GM12864 (cell line): ENCODE measurements at places on chromosomes 6 and 20.
A peak's percentile ranks its signal among the peaks of the same experiment; 100 is the strongest.

DNA sequence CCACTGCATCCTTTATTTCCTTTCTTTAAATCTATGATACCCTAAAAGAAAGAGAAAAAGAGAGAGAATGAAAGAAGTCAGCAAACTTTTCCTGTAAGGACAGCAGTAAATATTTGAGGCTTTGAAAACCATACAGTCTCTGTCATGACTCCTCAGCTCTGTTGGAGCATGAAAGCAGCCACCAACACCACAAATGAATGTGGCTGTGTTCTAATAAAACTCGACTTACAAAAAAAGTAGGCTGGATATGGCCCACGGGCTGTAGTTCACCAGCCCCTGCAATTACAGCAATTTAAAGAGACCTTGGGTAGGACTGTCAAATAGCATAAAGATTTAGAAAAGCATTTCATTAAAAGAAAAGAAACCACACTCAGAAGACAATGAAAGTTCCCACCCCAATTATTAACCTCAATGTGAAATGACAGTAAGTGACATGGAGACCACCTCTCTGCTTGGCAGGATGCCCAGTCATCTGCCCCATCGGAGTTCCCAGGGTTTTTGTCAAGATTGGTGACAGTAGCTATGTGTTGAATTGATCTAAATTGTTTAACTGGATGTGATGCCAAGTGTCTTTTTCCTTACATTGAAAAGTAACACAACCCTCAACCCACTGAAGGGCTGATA lies 50.9 kb downstream of the TNFRSF21 start:
- no peak for DNase-seq

DNA sequence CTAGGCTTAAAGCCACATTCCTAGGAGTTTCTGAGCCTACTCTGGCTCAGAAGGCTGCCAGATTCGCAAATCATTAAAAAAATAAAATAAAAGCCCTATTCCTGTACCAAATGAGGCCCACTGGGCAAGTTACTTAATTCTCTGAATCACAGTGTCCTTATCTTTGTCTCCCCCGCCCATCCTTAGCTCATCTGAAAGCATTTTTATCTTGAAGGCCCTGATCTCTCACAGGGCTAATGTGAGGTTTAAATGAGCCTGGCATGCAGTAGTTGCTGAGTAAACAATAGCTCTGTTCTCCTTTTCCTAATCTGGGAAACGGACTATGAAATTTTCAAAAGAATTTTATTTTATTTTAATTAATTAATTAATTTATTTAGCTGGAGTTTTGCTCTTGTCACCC lies 2.1 kb upstream of the ZBTB12 start:
- DNase-seq, result no peak

GRCh38 chr6:28838289-28838633 lies 85.5 kb downstream of the TRIM27 start:
- peak; percentile 40 for DNase-seq

- DNase-seq, result no peak
Observed at GRCh38 chr6:154907291-154907690, 87.8 kb upstream of the TIAM2 start.

DNA sequence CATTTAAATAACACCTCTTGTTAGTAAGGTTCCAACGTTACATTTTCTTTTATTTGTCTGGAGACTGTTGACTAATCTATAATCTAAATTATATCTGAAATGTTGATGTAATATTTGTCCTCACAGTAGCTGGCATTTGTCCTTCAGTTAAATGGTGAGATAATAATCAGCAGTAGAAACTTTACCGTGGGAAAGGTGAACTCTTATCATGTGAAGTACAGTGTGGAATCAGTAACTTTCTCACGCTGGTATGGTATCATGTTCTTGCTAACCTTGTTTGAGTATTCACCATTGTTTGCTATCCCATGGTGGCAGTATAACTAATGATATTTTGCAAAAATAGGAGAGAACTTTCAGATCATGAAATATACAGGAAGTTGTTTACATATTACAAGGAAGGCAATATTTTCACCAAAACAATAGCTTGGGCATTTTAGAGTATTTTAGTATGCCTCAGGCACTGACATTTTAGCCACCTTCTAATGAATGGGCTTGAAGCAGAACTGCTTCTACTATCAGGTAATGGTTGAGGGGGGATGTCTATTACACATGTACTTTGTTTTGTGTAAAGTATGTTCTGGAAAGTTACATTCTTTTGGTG lies 4.8 kb downstream of the GMNN start:
- peak; percentile 57 for DNase-seq

- no peak for DNase-seq
Observed at GRCh38 chr6:89073840-89074239, 6.7 kb upstream of the PNRC1 start.

GRCh38 chr6:51965222-51965801 lies 122.1 kb downstream of the PKHD1 start:
- no peak for DNase-seq

DNA sequence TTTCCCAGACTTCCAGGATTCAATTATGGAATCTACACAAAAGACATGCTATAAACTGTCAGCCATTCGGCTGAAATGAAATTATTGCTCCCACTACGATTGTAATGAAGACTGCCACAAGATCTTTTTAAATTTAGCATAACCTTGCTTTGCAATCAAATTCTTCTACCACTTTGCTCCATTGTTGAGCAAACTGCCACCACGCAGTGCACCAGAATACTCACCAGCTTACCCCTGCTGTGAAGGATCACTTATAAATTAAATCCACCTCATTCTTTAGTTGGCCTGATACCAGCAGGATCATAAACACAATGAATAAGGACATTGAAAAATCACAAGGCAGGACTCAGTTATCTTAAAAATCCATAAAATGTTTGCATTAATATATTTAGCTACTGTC lies 151.8 kb upstream of the PRND start:
- DNase-seq, result no peak

GRCh38 chr20:24411003-24411833 lies 58.2 kb upstream of the SYNDIG1 start:
- DNase-seq, result no peak

DNA sequence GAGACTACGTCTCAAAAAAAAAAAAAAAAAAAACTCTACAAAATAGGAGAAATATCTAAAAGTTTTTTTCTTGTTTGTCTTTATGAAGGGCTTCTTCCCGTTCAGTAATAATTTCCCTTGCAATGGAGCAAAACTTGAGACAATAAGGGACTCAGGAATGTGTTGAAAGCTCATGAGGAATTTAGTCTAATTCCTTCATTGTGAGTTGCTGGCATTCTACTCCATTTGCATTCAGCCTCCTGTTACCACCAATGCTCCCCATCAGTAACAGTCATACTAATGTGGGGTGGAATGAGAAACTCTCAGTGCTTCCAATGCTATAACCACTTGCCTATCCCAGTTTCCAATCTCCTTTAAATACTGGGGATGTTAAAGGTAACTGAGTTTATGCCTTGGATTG lies 576.7 kb upstream of the AGPAT4 start:
- no peak for DNase-seq

DNA sequence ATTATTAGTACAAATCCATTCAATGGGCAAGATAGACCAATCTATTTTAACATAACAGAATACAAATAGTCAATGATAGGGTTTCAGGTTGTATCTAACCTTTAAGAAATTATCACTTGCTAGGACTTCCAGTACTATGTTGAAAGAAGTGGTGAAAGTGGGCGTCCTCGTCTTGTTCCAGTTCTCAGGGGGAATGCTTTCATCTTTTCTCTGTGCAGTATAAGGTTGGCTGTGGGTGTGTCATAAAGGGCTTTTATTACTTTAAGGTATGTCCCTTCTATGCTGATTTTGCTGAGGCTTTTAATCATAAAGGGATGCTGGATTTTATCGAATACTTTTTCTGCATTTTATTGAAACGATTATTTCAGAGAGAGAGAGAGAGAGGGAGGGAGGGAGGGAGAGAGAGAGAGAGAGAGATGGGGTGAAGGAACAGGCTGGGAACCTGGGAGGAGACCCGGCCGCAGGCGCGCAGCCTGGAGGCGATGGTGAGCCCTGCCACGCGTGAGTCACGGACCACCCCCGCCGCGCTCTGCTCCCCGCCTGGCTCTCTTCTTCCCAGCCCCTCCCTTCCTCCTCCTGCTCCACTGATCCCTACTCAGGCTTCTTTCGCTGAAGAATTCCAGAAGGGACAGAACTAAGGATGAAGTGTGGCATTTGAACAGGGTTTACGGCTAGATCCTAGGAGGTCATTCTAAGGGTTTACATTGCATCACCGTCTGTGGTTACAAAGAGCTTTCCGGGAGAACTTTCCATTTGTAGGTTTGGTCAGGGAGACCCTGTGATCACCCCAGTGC lies 45.5 kb upstream of the HLA-E start:
- no peak for DNase-seq

DNA sequence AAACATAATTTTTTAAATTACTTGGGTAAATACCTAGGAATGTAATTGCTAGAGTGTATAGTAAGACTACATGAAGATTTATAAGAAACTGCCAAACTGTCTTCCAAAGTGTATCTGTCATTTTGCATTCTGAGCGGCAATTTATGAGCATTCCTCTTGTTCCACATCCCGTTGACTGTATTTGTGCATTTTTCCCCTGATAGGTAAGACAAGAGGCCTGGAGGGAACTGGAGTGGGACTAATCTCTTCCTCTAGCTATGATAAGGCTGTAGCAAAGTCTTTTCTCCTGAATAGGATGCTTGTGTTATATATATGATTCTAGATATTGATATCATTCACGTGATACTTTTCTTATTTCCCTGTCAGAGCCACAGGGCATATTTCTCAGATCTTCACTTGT lies 1557.5 kb downstream of the GRIK2 start:
- no peak for DNase-seq

GRCh38 chr20:53408691-53409446 lies 184.8 kb downstream of the ZNF217 start:
- no peak for DNase-seq

DNA sequence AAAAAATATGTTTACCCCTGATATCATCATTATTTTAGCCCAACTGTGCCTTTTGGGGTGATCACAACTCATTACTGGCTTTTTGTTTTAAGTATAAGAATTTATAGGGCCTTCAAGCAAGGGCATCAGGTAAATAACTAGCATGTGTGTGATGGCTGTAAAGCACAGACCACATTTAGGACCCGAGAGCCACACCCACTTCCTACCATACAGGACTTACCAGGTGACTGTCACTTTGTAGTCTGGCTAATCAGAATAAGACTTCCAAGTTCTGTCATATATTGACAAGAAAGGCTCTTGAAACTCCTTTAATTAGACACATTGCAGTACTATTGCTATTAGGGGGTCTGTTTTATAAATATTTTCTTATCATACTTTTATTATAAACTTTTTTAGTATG lies 31.1 kb downstream of the TMEM242 start:
- no peak for DNase-seq

DNA sequence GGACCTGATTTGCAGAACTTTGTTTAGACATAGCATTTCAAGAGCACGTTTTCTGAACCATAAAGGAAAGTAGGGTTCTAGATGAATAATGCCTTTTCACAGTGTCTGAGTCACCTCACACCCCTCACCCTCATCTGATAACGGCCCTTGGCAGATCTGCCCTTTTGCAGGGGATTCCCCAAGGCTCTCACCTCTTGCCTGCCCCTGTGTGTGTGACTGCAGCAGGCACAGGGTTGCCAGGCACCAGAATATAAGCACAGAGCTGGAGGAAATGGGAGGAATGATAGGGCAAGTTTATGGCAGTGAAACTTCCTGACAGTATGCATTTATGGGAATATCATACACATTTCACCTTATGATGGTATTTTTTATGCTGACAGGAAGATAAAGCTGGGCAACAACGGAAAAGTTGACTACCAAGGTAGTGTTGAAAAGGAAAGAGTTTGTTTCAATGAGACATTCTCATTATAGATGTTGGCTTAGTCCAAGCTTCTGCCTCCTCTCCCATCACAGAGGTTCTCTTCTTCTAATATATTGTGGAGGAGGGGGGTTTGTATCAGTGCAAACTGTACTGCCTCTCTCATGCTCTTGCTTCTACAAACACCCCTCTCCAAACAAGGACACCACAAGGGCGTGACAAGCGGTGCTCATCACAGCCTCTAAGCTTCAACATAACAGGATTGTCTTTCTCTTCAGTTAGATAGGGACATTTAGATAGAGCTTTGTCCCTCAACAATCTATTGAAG lies 101.5 kb upstream of the BACH2 start:
- no peak for DNase-seq
